ENCODE measurements at places on chromosomes 12 and 14. TPM values are rescaled to one million over a fixed set of nuclear protein-coding genes. Genes with fewer than 3 reads are reported as not detected.

Gene TC2N
- 9.2 TPM for polyA plus RNA-seq

Gene MGST1
- polyA plus RNA-seq: 1.8 TPM

Gene PMEL
- not detected for polyA plus RNA-seq

Gene RTRAF
- 184 TPM for polyA plus RNA-seq

Gene TGM1
- polyA plus RNA-seq: not detected

Gene INTS13
- 5.0 TPM for polyA plus RNA-seq

Gene NTF3
- polyA plus RNA-seq: not detected

Gene GPN3
- polyA plus RNA-seq: 48.1 TPM

Gene POTEM
- polyA plus RNA-seq: not detected

Gene PFDN5
- polyA plus RNA-seq: 1,943 TPM

Gene CBLN3
- polyA plus RNA-seq: 1.2 TPM

Gene PGAM5
- 13.0 TPM for polyA plus RNA-seq

Gene GZMH
- 0.65 TPM for polyA plus RNA-seq

Gene AICDA
- not detected for polyA plus RNA-seq

Gene TAS2R14
- 1.3 TPM for polyA plus RNA-seq

Gene KRT79
- not detected for polyA plus RNA-seq

Gene GYS2
- polyA plus RNA-seq: not detected

Gene PRIMA1
- not detected for polyA plus RNA-seq

Gene KRT6C
- not detected for polyA plus RNA-seq

Gene TRMT5
- 5.6 TPM for polyA plus RNA-seq

Gene PLA2G1B
- not detected for polyA plus RNA-seq

Gene CCDC197
- polyA plus RNA-seq: not detected

Gene LRRC10
- not detected for polyA plus RNA-seq

Gene EFS
- polyA plus RNA-seq: not detected

Gene BICD1
- 20.6 TPM for polyA plus RNA-seq

Gene RBP5
- not detected for polyA plus RNA-seq

Gene GPR84
- not detected for polyA plus RNA-seq

Gene KRT2
- not detected for polyA plus RNA-seq

Gene SERPINA12
- polyA plus RNA-seq: not detected

Gene MFAP5
- polyA plus RNA-seq: not detected

Gene ZDHHC22
- not detected for polyA plus RNA-seq

Gene CKAP4
- 6.8 TPM for polyA plus RNA-seq

Gene ABCC9
- not detected for polyA plus RNA-seq

Gene B3GNT4
- 0.54 TPM for polyA plus RNA-seq

Gene ESR2
- polyA plus RNA-seq: 7.4 TPM

Gene TMEM119
- polyA plus RNA-seq: not detected

Gene COCH
- 0.56 TPM for polyA plus RNA-seq

Gene TCL1B
- polyA plus RNA-seq: 41.7 TPM

Gene OTOGL
- not detected for polyA plus RNA-seq

Gene PGF
- polyA plus RNA-seq: not detected

Gene PLEKHA5
- polyA plus RNA-seq: not detected

Gene FOXN4
- polyA plus RNA-seq: not detected

Gene MYO1H
- polyA plus RNA-seq: not detected

Gene FGF6
- not detected for polyA plus RNA-seq

Gene CHGA
- not detected for polyA plus RNA-seq

Gene MEG3
- not detected for polyA plus RNA-seq

Gene CDC42BPB
- not detected for polyA plus RNA-seq

Gene ASIC1
- polyA plus RNA-seq: not detected

Gene C12orf54
- not detected for polyA plus RNA-seq

Gene SARNP
- polyA plus RNA-seq: 92.8 TPM

Gene SLC6A12
- polyA plus RNA-seq: 1.3 TPM

Gene ADAMTS20
- not detected for polyA plus RNA-seq

Gene SLC35F4
- polyA plus RNA-seq: not detected

Gene PTPRR
- not detected for polyA plus RNA-seq
